ENCODE measurements at places on chromosomes 12 and 14.

GRCh38 chr12:13376610-13377373, 180.3 kb downstream of the EMP1 start:
- no peak for DNase-seq

GRCh38 chr12:25958428-25959070, at the start of gene RASSF8:
TSS of gene RASSF8 (plus strand) at chr12:25958682. CDS start at chr12:26055344, 96,662 bp downstream.
- peak; percentile 56 for DNase-seq

GRCh38 chr12:121831571-121832245, 27.0 kb downstream of the HPD start:
- no peak for DNase-seq

DNA sequence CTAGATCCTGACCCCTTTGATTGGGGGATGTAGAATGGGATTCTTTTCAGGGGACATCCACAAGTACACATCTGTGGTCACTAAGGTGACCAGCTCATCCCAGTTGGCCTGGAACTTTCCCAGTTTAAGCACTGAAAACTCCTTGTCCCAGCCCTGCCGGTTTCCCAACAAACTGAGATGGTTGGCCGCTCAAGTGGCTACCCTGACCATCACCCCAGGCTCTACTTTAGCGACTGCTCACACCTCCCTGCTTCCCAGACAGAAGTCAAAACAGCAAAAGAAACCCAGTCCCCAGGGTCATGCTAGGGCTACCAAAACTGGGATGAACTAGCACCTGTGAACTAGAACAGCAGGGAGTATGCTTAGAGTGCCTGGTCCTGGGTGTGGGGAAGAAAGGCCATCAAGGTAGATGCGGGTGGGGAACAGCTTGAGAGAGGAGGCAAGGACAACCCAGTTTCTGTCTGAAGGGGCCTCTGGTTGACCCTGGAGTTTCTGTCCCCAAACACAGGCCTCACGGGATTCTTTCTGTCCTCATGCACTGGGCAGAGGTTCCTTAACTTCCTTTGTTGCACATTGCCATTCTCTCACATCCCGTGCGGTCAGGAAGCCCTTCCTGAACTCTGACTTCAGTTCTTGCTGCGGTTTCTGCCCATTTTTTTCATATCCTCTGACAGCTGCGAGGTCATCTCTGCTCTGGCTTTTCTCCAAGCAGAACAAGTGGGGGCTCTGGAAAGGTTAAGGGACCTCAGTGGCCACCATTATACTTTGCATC, 1.6 kb downstream of the LTB4R start:
- DNase-seq: no peak

GRCh38 chr12:51788876-51789275, 59.6 kb downstream of the FIGNL2 start:
- DNase-seq: no peak

- no peak for DNase-seq
Measured at GRCh38 chr12:120194226-120194533, 335 bp downstream of the GCN1 start.
